ENCODE measurements at places on chromosomes 4 and X.

DNA sequence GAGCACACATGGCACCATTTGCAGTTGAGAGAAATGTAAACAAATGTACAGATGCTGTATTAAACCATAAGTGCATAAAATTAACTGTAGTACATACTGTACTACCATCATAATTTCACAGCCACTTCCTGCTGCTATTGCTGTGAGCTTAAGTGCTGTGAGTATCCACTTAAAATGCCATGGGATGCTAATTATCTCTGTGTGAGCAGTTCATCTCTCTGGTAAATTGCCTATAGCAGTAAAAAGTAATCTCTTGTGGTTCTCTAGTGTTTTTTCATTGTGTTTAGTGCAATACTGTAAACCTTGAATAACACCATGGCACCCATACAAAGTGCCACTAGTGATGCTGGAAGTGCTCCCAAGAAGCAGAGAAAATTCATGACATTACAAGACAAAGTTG is 9.9 kb upstream of the SCOC start:
- no peak for DNase-seq

DNA sequence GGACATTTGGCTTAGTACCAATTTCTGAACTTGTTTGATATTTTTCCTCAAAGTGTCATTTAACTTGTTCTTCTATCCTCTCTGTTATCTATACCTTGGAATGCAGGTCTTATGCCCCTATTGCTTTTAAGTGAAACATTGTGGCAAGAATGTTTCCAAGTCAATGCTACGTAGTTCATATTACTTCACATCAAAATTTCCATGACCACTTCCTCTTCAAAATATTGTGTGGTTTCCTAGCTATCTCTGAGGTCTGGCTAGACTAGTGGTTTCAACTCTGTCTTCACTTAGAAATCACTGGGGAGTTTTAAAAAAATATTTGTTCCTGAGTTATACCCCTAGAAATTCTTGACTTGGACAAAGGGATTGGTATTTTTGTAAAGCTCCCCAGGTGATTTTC is 20.2 kb upstream of the RASGEF1B start:
- no peak for DNase-seq

DNA sequence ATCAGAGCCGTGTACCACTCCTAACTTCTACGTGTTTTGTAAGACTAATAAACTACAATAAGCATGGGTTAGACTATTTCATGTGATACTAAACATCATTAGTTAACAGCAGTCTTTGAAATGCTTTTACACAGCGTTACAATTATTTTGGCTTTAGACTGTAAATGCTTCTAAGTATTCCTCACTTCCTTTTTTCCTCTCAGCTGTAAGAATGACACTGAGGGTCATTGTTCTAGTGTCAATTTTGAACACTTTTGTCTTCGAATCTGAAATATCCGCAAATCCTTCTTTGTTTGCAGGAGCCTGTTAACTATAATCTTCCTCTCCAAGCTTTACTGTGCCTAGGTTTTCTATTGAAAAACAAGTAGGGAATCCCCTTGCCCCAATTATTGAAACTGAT is 1.5 kb downstream of the ABCE1 start:
- DNase-seq: no peak

- no peak for DNase-seq
Observed at GRCh38 chrX:567891-568290, 62.7 kb upstream of the SHOX start.

DNA sequence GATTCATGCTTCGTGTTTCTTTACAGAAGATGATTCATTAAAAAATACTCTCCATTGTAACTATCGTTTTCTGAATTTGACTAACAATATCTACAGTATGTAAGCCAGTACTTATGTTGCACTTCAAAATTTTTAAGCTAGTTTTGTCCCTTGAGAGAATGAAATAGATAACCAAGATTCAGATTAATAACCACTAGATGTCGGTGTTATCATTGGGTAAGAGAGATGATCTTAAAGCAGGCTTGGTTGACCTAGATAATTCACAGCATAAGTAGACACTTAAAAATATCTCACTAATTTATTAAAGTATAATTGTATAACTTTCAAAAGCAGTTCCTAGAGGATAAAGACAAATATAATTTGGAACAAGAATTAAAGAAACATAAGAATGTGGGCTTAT is 430.9 kb downstream of the C4orf33 start:
- no peak for DNase-seq

DNA sequence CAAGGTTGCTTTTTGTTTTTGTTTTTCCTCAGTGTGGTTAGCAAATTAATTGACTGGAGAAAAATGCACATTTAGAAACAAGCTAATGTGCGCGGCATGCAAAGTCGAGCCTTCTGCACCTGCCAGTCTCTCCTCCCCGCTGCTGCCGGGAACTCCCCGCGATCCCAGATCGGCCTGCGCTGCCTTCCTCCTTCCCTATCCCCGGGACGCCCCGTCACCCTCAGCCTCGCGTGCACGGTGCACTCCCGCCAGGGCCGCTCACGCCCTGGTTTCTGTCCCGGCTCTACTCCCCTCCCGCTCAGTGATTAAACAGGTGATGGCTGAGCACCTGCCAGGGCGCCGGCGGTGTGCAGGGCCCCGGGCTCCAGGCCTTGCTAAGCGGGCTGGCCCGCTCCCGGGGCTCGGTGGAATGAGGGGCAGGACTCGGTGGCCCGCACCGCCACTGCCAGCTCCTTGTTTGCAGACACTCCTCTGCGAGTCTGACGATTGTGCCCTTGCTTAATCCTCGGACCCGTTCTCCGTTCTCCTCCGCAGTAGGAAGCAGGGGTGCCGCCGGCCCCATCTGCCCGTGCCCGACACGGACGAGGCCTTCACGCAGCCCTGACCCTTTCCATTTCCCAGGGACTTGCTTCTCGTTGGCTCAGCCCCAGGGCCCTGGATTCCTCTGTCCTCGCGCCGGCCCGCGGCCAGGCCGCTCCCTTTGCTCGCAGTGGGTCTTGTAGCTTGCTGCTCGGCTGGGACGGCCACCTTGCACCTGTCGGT is 143.4 kb downstream of the TRIML1 start:
- DNase-seq: peak; percentile 60

- no peak for DNase-seq
Observed at GRCh38 chrX:153397256-153397960, 3.7 kb downstream of the PNMA6E start.

DNA sequence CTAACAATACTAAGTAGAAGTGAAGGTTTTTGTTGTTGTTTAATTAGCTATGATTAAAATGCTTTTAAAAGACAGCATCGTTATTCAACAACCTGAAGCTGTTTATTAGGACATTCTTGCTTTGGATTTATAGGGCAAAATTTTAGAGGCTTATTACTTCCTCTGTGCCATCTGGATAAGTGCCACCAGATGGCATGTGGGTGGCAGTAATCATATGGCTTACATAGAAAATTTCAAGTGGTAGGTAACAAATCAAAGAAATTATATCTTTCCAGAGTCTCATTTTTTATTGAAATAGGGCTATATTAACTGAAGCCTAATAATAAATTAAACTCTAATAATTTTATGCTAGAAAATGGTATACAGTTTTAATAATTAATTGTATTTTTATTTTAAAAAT is 83.3 kb upstream of the HTR2C start:
- no peak for DNase-seq

GRCh38 chr4:54588404-54588803 is 69.4 kb upstream of the KIT start:
- no peak for DNase-seq

- DNase-seq: peak; percentile 95
Observed at GRCh38 chr4:78552389-78553042, 946 bp downstream of the ANXA3 start.
